ENCODE measurements at places on chromosomes 6 and 20.

GRCh38 chr6:139882977-139883728 is 508.7 kb upstream of the CITED2 start:
- DNase-seq: no peak

DNA sequence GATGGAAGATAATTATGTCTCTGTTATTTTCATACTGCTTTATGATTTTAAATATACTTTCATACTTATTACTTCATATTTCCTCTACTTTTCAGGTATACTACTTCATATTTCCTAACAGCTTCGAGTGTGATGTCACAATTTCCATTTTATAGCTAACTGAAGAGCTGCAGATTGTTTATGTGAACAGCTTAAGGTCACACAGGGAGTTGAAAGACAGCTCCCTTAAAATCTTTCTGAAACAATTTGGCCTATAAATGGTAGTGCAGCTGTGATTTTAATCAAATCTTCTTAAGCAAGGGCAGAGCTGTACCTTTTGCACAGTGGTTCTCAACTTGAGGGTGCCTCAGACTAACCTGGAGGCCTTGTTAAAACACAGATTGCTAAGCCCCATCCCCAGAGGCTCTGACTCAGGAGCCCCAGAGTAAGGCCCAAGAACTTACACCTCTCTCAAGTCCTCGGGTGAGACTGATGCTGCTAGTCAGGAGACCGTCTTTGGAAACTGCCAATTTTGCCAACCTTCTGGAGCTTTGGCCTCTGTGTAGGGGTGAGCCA is 347.0 kb upstream of the HSF2 start:
- no peak for DNase-seq

GRCh38 chr20:37355252-37356180 is 9.6 kb downstream of the SRC start:
- DNase-seq: no peak

- DNase-seq: no peak
Measured at GRCh38 chr6:11434565-11435326, 102.8 kb upstream of the TMEM170B start.

GRCh38 chr6:9623985-9624384 is 790.9 kb downstream of the TFAP2A start:
- no peak for DNase-seq

GRCh38 chr6:101826678-101827077 is 433.2 kb downstream of the GRIK2 start:
- no peak for DNase-seq

DNA sequence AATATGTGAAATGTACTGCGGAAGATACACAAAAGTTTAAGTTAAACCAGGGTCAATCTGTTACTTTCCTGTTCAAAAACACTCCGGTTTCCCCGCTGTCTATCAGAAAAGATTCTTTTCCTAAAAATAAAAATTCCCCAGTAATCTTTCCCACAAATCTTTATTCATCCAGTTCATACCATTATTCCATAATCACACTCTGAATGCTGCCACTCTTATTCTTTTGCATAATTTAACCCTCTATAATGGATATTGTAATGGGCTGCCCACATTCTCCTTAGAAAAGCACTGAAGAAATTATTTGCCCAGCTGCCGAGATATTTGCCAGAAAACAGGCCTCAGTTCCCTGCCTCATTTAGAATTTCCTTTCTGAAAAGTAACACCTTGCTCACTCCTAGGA is 68.6 kb downstream of the EPHA7 start:
- no peak for DNase-seq

DNA sequence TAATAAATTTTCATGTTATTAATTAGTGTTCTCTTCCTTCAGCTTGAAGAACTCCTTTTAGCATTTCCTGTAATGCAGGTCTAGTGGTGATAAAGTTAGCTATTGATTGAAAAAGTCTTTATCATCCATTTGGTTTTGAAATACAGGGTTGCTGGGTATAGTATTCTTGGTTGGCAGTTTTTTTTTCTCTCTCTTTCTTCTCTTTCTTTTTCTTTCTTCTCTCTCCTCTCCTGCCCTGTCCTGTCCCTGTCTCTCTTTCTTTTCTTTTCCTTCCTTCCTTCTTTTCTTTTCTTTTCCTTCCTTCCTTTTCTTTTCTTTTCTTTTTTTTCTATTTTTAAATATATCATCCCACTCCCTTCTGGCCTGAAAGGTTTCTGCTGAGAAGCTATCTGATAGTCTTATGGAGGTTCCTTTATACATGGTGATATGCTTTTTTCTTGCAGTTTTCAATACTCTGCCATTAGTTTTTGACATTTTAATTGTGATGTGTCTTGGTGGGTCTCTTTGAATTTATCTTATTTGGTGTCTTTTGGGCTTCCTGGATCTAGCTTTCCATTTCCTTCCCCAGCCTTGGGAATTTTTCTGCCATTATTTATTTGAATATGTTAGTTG is 55.4 kb downstream of the CDC5L start:
- no peak for DNase-seq

DNA sequence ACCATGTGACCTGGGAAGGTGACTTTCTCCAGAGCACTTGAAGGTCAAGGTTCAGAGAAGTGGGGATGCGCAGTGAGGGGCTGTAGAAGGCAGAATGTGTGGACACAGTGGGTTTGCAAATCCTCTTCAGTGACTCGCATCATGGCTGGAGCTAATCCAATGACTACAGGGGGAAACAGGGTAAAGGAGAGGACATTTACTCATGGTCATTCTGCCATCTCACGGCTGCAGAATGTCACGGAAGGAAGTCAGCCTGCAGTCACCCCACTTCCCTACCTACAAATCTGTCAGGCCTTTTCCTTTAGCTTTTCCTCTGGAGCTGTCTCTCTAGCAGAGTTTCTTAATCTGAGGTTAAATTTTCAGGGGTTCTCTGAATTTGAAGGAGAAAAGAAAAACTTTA is 337.6 kb downstream of the CDC5L start:
- no peak for DNase-seq
